ENCODE measurements at places on chromosomes 3 and 15.

- no peak for DNase-seq
Observed at GRCh38 chr3:41178576-41178975, 20.7 kb upstream of the CTNNB1 start.

DNA sequence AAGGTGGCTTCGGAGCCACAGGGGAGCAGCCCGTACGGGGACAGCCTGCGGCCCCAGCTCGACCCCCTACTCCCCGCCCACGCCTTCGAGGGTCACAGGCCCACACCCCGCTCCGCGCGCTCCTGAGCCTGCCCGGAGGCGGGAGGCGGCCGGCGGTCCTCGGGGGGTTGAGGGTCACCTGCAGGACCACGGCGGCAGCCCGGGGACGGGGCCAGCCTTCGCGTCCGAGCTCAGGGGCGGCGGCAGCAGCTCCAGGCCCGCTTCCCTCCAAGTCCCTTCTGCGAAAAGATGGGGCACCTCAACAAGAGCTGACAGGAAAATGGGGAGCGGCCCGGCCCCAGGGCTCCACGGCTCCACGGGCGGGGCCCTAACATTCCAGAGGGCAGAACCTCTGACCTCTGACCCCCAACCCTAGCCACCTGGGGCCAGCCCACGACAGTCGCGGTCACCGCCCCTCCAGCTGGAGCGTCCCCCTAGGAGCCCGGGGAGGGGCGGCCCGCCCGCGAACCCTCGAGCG is 428 bp downstream of the LYSMD4 start:
- DNase-seq, result no peak

DNA sequence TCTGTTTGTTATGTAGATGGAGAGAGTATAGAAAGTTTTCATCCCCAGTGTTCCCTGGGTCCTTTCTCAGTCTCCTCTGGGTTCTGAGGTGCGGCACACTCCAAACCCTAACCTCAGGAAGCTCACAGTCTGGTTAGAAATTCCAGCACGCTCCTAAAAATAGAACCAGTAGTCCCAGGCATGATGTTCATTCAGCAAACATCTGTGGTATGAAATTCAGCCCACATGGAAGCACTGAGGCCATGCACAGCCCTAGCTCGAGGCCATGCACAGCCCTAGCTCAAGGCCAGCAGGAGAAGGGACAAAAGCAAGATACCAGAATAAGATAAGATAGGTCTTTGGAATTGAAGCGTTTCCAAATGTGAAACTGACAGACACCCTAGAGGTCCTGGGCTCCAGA is 82.3 kb upstream of the OXTR start:
- no peak for DNase-seq

DNA sequence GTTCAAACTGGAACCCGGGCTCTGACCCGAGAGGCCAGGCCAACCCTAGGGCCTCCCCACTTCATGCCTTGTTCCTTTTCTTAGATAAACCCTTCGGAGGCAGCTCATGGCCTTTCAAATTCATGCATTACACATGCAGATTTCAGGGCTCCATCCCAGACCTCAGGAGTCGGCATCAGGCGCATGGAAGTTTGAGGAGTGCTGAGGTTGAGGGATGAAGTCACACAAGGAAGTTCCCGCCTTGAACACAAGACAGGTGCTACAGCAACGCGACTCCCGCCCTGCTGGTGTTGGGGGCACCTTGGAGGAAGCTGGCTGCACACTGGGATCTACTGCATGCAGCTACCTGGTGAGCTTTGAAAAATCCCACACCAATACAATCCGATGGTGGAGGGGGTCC is 245.2 kb upstream of the LYSMD4 start:
- no peak for DNase-seq

GRCh38 chr15:71387810-71388209 is 272.5 kb downstream of the THSD4 start:
- no peak for DNase-seq

DNA sequence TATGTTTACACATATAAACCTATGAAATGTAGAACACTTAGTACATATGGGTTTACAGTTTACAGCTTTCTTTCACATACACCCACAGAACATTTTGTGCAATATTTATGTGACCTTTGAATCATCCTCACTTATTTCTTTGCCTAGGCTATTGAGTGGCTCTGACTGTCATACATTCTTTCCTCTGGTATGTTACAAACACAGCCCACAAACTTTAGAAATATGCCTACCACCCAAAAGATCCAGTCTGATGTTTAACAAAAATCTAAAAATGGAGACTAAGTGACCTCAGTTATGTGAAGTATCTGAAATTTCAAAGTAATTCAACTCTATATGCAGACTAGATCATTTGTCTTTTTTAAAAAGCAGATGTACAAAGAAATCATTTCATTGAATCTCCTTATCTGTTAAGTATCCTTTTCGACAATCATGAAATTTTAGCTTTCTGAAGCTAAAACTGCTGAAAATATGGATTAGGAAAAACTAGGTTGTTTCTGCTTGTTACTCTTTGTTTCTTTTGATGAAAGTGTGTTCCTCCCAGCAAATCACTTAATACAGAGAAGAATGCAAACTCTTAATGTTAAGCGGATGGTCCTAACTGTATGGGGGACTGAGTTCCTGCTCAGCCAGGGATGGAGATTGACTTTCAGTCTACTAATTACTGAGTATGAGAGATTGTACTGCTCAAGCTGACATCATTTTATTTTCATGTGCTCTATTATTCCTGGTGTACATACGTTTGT is 27.7 kb downstream of the CCDC54 start:
- no peak for DNase-seq

DNA sequence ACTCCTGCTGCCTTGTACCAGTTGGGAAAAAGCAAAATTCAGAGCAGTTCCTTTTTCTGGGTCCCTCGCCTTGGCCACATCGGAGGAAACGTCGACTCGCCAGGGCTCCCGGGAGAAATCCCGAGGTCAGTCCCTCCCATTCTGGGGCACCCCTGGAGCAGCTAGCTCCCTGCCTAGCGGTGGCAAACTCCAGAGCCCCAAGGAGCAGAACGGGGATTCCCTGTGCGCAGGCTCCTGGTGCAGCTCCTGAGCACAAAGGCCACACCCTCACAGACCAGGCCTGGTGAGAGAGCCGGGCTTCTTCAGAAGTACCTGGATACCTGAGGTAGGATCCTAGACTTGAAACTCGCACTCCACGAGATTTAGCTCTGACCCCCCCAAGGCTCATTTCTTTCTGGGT is 2.6 kb downstream of the LRRC3B start:
- no peak for DNase-seq

DNA sequence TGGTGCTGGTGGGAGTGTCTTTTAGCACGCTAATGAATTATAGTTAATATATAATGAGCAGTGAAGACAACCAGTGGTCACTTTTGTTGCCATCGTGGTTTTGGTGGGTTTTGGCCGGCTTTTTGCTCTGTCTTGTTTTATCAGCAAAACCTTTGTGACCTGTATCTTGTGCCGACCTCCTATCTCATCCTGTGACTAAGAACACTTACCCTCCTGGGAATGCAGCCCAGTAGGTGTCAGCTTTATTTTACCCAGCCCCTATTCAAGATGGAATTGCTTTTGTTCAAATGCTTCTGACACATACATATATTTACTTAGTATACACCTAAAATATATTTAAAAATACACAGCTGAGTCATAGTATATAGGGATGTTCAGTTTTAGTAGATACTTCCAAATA is 770.3 kb downstream of the PDCD6IP start:
- no peak for DNase-seq

DNA sequence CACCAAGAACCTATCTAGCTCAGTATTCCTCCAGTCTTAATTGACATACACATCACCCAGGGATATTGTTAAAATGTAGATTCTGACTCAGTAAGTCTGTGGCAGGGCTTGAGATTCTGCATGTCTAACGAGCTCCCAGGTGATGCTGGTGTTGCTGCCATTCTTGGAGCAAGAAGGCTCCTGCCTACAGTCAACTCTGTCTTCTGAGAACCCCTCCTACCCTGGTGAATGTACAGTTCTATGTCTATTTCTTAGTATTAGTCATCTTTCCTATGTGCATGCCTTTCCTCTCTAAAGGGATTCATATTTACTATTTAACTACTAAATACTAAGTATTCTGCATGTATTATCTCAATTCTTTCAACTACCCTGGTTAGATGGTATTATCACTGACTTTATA is 268.7 kb downstream of the EDEM1 start:
- no peak for DNase-seq

DNA sequence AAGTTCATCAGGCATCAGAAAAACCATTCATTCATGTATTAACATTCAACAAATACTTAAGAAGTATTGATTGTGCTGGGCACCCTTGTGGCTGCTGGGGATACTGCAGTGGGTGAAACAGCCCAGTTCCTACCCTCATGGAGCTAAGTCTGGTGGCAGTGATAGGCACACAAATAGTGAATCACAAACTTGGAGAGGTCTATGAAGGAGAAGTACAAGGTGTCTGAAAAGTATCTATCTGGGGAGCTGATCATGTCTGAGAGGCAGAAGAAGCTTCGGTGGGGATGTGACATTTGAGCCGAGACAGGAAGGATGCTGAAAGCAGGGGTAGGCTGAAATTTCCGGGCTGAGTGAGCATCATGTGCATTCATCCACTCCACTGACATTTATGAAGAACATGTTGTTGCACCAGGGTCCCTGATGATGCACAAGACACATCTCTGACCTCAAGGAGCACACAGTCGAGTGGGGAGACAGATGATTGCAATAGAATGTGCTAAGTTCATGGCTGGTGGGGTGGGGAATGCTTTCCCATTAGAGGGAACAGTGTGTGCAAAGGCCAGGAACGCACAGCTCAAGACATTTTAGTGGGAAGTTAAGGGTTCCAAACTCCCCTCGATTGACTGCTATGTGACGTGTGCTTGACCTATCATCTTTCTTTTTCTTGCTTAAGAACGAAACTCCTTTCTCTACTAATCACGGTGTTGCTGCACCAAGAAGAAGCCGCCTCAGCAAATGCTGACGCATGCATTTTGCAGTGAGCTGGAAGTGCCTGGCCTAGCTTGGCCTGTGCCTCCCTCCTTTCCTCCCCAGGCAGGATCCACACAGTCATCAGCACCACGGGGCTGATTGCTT is 309.1 kb upstream of the ICE2 start:
- DNase-seq, result no peak

DNA sequence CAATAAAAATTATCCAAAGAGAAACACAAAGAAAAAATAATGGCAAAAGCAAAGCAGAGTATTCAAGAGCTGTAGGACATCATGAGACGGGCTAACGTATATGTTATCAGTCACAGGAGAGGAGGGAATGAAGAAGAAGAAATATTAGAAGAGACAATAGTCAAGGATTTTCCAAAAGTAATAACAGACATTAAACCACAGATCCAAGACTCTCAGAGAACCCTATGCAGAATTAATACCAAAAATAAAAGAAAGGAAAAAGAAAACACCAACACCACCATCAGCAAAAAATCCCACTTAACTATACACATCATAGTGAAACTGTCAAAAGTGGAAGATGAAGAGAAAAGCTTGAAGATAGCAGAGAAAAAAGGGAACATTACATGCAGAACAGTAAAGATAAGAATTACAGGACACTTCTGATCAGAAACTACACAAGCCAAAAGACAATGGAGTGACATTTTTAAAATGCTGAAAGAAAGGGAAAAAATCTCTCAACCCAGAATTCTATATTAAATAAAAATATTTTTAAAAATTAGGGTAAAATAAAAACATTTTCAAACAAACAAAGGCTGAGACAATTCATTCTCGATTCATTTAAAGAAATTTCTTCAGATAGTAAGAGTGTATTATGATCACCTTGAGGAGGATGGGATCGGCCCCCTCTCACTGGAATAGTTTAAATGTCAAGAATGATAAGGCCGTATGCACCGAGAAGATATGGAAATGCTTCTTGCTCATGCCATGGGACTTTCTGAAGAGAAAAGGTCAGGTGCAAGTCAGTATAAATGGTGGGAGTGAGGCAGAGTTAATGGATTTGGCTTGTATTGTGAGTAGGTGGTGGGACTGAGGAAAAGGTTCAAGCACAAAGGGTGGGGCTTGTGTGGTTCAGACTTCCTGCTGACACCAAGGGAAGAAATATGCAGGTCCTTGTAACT is 28.5 kb downstream of the TM2D3 start:
- no peak for DNase-seq

GRCh38 chr3:39385456-39386090 is 2.4 kb downstream of the SLC25A38 start:
- DNase-seq, result no peak

GRCh38 chr15:35958975-35959374 is 413.0 kb upstream of the DPH6 start:
- no peak for DNase-seq

DNA sequence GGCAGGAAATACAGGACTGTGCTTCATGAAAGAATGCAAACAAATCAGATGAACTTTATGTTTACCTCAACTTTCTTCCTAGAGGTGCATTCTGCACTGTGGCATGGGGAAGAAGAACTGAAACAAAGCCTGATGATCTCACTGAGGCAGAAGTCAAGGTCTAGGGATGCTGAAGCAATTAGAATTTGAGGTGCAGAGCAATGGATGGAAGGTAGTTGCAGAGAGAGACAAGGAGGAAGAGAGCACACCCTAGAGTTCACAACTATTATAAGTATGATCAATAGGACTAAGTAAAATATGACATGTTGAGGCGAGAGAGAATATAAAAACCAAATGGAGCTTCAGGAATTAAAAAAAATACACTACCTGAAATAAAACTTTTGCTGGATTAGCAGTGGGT is 420.1 kb downstream of the EDEM1 start:
- no peak for DNase-seq

DNA sequence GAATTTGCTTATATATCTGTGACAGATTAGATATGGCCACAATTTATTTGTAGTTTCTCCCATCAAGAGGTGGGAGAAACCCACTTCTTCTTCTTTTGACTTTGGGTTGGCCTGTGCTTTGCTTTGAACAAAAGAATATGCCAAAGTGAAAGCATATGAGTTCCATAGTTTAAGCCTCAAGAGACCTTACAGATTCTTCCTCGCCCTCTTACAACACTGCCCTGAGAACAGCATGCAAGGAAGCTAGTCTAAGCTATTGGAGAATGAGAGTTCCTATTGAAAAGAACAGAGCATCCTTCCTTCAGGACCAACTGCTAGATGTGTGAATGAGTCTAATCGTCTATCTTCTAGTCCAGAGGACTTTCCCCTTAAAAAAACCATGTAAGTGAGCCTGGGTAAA is 394.8 kb downstream of the TUSC7 start:
- DNase-seq, result no peak

GRCh38 chr15:76575679-76576078 is 239.1 kb downstream of the ISL2 start:
- no peak for DNase-seq

GRCh38 chr3:14902719-14903118 is 44.7 kb upstream of the NR2C2 start:
- no peak for DNase-seq

DNA sequence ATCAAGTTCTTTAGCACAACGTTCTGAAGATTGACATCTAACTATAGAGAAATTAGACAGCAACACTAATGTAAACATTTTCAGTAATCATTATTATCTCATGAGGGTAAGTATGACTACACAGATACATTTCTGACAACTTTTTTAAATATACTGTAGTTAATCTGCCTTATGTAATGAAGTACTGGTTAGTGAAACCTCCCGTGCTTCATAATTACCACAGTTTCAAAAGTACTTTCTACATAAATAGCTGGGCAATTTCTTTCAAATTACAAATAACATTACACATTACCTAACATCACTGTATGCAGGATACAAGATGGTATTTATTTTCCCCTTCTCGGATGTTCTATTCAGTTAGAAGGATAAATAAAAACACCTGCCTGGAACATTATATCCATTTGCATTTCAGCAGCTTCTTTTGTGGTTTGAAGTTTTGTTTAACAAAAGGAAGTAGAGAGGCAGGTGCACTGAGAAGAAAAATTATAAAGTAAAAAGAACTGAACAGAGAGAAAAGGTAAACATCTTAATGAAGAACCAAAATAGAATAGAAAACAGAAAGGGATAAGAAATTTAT is 1241.5 kb upstream of the GBE1 start:
- DNase-seq, result no peak

GRCh38 chr15:100310513-100311153 is 31.1 kb downstream of the ADAMTS17 start:
- DNase-seq, result no peak
